H4 (cell line): ENCODE measurements at places on chromosomes 12 and 14. TPM values are rescaled to one million over a fixed set of nuclear protein-coding genes. Genes with fewer than 3 reads are reported as not detected.

DNA sequence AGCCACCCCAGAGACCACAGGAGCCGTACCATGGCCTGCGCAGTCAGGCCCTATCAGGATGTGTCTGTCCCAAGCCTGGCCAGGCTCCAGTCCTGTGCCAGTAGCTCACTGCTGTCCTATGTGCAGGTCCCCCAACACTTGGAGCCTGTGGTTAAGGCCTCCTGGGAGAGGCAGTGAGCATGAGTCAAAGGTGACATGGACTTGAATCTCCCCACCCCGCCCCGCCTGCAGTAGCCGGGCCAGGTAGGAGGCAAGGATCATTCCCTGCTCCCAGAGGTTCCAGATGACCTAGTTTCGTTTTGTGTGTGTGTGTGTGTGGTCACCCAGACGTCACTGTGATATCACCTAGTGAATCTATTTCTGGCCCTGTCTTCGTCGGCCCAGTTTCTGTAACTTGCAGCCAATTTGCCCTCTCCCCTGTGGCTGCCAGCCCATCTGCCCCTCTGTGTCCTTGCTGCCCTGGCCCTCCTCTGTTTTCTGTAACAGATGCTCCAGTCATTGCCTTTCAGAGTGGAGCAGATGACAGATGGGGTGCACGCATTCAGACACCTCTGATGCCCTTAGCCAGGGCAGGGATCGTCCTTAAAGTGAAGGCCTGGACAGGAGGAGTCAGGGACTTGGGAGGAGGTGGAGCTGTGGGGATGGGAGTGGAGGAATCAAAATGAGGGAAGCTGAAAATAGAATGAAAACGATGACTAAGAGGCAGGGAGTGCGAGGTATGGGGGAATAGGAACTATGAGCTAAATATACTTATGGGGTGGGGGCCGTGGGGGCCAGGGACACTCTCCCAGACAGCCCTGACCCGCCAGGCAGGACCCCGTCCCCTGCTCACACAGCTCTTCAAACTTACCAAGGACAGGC lies 37.4 kb downstream of the SLC6A12 start:
- peak; percentile 69 for DNase-seq

- no peak for DNase-seq
Observed at GRCh38 chr14:75066691-75067090, 2.8 kb upstream of the ZC2HC1C start.

DNA sequence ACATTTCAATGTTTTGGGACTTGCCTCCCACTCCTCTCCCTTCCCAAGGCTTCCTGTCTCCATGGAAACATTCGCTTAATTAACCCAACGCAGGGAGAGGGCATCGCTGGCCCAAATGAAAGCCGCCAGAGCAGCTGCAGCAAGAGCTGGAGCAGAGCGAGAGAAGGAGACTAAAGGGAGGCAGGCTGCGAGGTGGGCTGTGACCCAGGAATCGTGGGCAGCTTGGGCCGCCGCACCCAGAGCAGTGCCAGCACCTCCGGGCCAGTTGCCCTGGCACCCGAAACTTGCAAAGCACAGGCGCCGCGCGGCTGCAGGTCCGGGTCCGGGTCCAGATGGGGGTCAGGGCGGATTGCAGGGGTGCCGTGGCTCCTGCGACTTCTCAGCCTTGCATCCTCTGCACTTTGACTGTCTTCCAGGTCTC lies 43.5 kb upstream of the PTPRQ start:
- peak; percentile 9 for DNase-seq

- DNase-seq: no peak
Observed at GRCh38 chr14:35068238-35069012, 22.4 kb downstream of the FAM177A1 start.

DNA sequence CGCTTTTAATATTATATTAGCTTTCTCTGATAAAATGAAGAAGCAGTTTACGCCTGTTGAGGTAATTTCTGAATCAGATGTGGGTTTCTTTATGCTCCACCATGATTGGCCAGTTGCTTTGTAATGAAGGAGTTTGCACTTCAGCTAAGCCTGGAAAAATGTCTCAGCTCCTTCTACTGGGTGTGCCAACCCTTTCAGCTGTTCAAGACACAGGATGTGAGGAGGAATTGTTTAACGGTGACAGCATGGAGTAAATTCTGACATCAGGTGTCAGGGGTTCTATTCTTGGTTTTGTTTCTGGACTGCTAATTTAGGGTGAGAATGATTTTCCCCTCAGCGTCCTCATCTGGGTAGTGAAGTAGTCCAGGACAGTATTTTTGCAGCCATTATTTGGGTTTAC lies 43.5 kb downstream of the FLRT2 start:
- peak; percentile 16 for DNase-seq

DNA sequence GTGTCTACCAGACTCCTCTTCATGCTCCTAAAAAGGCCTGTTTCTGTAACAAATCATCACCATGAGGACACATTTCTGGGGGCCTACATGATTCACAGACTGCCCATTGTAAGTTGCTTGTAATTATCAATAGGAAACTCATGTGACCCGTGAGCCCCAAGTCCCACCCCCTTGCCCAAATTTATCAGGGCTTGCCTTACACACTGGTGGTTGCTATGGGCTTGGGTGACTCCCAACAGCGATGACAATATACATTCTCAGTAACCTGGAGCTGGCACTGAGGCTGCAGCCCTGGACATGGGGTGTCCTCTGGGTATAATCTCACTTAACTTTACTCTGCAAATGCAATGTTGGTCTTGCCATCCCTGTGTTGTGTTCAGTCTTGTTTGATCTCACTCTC lies 149.2 kb downstream of the NRXN3 start:
- no peak for DNase-seq

The PROX2 gene
- total RNA-seq: not detected in 2 replicates

The NTN4 gene
- total RNA-seq: 16.3 and 19.4 TPM in 2 replicates

The OAS2 gene
- total RNA-seq: 40.3 and 49.7 TPM in 2 replicates

The LRRC9 gene
- not detected in 2 replicates for total RNA-seq
